ENCODE measurements at places on chromosomes 13 and 19.

GRCh38 chr19:52748336-52748950, 13.6 kb upstream of the ZNF611 start:
- DNase-seq, result peak; percentile 39

- no peak for DNase-seq
Measured at GRCh38 chr13:109387471-109387870, 398.9 kb downstream of the IRS2 start.

- peak; percentile 74 for DNase-seq
Measured at GRCh38 chr19:2055931-2056836, 5.1 kb upstream of the MKNK2 start.

- no peak for DNase-seq
Measured at GRCh38 chr19:43782311-43782660, 1.5 kb upstream of the KCNN4 start.

DNA sequence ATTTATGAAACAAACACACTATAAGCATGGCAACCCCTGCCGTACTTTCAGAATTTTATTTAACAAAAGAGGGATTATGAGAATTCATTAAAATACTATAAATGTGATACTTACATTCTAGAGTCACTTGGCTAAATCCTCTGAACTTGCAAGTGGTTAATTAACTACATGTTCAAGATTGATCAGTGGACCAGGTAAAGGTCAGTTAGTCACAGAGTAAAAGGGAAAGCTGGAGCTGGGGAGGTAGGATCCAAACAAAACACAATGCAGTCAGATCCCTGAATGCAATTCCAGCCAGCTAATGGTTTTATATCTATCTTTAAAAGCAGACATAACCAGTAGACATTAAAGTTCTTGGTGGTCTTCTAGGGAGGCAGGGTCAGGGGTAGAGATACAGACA, 270.5 kb downstream of the DIAPH3 start:
- no peak for DNase-seq

DNA sequence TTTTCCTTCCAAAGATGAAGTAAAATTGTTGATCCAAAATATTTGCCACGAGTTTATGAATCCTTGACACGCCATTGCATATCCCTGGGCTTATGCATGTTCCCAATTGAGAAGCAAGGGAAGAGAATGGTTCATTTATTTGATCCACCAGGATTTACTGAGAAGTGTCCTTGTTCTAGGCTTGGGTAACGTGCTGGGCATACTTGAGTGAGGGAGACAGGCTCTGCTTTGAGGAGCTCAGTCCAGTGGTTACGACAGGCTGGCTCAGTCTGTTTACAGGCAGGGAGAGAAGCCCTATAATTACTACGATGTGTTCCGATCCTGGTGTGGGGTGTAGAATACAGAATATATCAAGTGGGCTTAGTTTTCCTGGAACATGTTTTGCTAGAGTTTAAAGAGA, 6.3 kb upstream of the PNMA8C start:
- DNase-seq, result no peak

- DNase-seq, result no peak
Measured at GRCh38 chr13:109699628-109700071, 86.7 kb downstream of the IRS2 start.

DNA sequence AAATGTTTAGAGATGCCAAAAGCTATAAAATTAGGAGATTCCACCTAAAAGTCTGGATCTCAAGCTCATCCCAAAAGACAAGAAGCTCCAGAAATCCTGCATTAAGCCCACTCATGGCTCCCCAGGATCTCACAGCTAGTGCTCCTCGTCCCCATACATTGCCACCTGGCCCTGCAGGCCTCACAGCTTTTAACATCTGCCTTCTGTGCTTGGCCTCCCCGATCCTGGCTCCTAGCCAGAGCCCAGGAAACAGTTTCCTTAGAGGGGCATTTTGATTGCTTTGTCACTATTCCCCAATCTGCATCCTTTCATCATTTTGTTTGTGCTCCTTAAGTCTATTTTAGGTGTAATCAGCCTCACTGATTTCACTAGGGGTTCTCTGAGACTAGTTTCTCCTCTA, 14.5 kb upstream of the DCT start:
- no peak for DNase-seq

GRCh38 chr19:13597640-13598039, 91.4 kb upstream of the CACNA1A start:
- DNase-seq, result peak; percentile 60

DNA sequence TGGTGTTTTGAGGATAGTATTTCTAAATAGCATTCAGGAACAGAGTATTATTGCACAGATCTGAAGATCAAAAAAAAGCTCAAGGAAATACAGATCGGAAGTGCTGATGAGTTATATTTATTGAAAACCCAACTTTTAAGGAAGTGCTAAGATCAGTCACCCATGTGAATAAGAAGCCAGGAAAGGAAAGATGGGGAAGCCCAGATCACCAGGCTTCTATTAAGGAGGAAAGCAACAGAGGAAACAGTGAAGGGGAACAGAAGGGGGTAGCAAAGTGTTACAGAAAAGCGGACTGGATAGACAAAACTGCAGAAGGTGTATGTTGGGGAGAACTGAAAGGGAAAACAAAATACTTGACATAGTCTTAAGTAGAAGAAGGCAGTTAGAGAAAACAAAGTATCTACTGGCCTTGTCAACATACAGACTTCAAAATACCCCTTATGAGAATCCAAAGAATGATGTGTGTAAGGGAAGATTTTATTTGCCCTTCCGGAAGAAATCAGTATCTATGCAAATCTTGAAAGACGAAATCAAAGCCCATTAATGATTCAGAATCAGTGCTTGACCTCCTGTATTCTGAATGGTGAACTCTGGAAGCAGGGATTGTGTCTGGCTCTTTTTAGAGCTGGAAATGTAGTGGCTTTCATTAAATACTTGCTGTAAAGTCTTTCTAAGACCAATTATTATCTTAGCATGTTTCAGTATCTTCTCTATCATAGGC, 12.1 kb downstream of the UFM1 start:
- no peak for DNase-seq

DNA sequence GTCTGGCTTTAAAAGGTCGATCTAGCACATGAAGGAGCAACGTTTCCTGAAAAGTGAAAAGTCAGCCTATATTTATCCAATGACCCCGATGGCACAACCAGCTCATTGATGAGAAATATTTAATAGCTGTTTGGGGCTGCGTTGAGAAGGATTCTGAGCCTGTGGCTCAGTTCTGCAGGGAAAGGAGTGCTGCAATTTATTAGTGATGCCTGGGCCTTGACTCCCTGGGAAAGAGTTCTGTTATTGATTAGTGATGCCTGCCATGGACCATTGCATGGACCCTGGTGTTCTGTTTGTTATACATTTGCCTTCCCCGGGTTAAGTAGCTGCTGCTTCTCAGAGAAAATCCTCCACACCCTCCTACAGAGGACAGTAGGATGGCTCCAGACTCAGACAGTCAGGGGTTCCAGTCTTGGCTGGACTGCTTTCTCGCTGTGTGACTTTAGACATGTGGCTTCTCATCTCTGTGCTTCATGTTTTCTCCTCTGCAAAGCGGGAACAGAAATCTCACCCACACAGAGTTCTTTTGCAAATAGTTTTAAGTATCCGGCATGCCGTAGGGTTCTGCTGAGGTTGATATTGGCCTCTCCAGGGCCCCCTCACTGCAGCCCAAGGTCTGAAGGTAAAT, 17.7 kb upstream of the PTPRS start:
- peak; percentile 34 for DNase-seq

- DNase-seq, result no peak
Measured at GRCh38 chr13:101626925-101627555, 174.6 kb downstream of the ITGBL1 start.

GRCh38 chr13:110388108-110388943, 81.2 kb downstream of the COL4A2 start:
- DNase-seq, result peak; percentile 87

DNA sequence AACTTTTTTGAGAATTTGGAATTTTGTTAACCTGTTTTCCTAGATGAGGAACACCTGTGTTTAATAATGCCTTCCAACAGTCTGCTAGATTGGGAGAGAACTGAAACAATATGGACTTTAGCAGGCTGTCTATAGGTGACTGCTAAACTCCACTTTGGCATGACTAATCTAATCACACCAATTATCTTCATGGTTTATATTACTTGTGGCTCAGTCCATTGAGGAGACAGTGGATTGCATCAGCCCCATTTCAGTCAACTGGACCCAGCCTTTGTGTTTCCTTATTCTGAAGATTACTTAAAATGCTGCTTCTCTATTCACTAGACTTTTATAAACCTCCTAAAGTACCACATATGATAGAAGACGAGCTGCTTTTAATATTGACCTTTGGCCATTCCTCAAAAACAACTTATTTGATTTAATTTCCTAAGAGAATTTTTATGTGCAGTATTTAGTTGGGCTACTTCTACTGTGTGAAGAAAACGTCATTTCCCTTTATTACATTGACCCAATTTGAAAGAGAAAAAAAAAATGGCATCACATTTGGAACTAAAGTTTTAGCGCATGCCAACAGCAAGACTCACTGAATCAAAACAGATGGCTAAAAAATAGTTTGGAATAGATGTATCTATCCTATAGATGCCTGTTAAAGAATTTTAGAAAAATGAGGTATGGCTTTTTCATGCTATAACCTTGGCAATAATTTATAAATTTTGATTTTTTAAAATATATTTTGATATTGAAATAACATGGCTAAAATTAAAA, 295.8 kb downstream of the NDFIP2 start:
- DNase-seq, result peak; percentile 59

DNA sequence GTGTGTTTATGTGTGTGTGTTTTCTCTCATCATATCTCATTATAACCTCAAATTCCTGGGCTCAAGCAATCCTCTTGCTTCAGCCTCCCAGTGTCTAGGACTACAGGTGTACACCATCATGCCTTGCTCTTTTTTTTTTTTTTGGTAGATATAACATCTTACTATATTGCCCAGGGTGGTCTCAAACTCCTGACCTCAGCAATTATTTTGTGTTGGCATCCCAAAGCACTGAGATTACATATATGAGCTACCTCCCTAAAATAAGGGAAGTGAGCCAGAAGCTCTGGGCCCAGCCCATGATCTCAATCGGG, 448 bp upstream of the ZNF543 start:
- no peak for DNase-seq

GRCh38 chr19:35908010-35908441, at the start of gene TYROBP:
TYROBP (minus strand) TSS chr19:35908295; CDS start chr19:35908228, 67 bp downstream.
- no peak for DNase-seq

DNA sequence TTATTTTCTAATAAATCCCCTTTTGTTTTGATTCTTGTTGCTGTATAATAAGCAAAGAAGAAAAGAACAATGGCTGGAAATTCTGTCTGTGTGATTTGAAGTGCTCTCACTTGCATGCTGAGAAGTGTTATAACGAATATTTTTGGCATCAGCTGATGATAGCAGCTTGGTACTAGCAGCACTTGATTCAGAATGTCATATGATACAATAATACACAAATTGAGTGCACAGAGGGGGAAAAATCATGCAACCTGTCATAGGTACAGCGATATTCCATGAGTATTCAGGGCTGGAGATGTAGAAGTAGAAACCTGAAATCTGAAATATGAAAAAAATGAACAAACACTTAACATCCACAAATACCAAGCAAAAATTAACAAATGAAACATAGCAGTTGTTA, 108.1 kb downstream of the FGF14 start:
- no peak for DNase-seq

DNA sequence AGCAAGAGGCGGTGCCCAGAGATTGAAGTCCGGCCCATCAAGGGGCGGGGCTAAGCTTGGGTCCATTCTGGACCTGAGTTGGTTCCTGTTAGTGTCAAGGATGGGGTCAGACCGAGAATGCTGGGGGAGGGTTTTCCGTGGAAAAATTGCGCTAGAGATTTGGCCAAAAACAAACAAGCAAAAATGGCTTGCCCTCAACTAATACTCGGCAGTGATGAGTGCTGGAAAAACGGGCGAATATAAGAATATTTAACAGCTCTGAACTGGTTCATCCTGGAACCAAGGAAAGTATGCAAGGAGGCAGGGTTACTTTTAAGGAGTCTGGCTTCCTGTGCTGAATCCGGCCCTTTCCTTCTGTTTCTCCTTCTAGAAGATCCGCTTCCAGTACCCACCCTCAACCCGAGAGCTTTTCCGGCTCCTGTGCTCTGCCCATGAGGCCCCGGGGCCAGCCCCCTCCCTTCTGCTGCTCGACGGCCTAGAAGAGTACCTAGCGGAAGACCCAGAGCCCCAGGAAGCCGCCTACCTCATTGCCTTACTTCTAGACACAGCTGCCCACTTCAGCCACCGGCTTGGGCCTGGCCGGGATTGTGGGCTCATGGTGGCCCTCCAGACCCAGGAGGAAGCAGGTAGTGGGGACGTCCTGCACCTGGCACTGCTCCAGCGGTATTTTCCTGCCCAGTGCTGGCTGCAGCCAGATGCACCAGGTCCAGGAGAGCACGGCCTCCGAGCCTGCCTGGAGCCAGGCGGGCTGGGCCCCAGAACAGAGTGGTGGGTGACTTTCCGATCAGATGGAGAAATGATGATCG, 880 bp downstream of the SWSAP1 start:
- DNase-seq, result no peak

GRCh38 chr13:113258321-113259054, 38.6 kb upstream of the LAMP1 start:
- DNase-seq, result no peak

DNA sequence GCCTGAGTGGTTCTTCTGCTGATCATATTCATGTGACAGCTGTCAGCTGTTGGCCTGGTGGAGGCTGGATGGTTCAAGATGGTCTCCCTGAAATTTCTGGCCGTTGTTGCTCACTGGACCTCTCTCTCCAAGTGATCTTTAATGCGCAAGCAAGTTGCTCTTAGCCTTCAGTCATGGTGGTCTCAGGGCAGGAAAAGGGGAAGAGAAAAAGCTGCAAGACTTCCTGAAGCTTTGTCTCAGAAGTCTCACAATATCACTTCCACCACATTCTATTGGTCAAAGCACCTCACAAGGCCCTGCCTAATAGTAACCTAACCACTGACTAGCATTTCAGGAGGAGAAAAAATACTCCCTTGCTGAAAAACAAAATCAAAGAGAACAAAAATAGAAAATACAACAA, 1.6 kb upstream of the ZNF567 start:
- no peak for DNase-seq

DNA sequence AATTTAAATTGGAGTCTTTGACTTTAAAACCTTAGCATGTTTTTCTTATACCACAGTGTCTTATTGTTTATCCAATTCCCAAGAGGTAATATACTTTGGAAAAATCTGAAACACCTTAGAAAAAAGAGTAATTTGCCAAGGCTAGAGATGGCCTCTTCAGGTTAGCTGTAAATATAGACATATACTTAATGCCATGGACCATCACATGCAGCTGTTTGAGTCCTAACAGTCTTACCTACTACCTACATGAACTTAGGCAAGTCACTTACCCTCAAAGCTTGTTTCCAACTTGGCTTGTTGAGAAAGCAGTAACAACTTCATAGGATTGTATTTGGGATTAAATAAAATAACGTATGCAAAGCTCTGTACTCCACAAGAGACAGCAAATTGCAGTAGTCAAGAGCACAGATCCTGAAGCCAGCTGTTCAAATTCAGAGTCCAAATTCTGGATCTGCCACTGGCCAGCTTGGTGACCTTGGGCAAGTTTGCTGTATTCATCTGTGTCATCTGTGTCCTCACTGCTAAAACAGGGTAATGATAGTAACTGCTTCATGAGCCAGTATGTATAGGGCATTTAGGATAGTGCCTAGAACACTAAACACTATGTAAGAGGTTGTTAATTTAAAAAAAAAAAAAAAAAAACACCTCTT, 13.2 kb upstream of the SPART start:
- DNase-seq, result no peak

- DNase-seq, result no peak
Measured at GRCh38 chr13:92042522-92042921, 644.1 kb downstream of the GPC5 start.
